ENCODE measurements at places on chromosomes 1 and 21.

DNA sequence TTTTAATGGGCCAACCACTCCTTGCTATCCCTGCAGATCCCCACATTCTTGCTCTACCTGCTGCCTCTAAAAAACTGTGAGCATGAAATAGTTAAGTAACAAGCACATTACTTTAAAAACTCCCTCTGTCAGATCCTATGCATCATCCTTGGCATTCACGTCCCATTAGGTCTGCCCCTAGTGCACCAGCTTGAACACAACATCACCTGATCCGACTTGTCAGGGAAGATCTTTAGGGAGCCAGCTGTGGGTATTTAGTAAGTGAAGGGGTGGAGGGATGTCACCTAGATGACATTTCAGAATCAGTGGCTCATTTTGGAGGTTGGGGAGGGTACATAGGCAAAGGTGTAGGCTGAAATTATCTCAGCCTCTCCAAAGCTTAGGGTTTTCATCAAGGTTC lies 33.5 kb downstream of the RXRG start:
- H3K27ac ChIP-seq, result no peak overlapping the region
- no peaks in the 10 kb centered on the region for H3K4me1 ChIP-seq
- no peak for DNase-seq
- no peak overlapping the region for H3K4me3 ChIP-seq
- no peaks in the 10 kb centered on the region for H3K27me3 ChIP-seq
- H3K36me3 ChIP-seq, result no peaks in the 10 kb centered on the region

DNA sequence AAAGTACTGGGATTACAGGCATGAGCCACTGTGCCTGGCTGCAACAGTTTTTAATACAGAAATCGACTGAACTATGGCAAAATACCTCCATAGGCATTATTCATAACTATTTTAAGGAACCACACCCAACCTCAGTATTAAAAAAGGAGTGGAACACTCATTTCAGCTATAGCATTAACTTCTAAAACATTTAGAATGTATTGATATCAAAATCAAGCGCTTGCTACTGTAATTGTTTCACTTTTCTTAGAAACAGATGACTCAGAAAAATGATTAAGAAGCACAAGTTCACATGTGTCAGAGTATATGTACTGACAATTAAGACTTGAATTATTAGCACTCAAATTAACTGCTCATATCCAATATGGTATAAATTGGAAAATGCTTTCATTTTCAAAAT lies 15.1 kb downstream of the AIDA start:
- H3K27ac ChIP-seq, result no peak overlapping the region
- peaks cover 4% of the 10 kb centered on the region for H3K4me1 ChIP-seq
- no peaks in the 10 kb centered on the region for H3K27me3 ChIP-seq
- no peak for DNase-seq

GRCh38 chr1:237324226-237324625 lies 282.2 kb downstream of the RYR2 start:
- no peak overlapping the region for H3K27ac ChIP-seq
- no peak overlapping the region for H3K4me3 ChIP-seq
- no peaks in the 10 kb centered on the region for H3K36me3 ChIP-seq

- H3K4me3 ChIP-seq, result no peak overlapping the region
- H3K36me3 ChIP-seq, result no peaks in the 10 kb centered on the region
- no peak for DNase-seq
- H3K27me3 ChIP-seq, result no peaks in the 10 kb centered on the region
- no peak overlapping the region for H3K27ac ChIP-seq
Observed at GRCh38 chr1:238115852-238116251, 225.1 kb upstream of the ZP4 start.

- no peak overlapping the region for H3K4me3 ChIP-seq
- H3K27me3 ChIP-seq, result no peaks in the 10 kb centered on the region
- DNase-seq, result peak; percentile 81
- peaks cover 8% of the 10 kb centered on the region for H3K4me1 ChIP-seq
- H3K36me3 ChIP-seq, result no peaks in the 10 kb centered on the region
- peak overlapping the region; percentile 74 for H3K27ac ChIP-seq
Observed at GRCh38 chr1:24391882-24392603, 21.5 kb downstream of the STPG1 start.

GRCh38 chr1:113255720-113256347 lies 134.5 kb upstream of the MAGI3 start:
- no peaks in the 10 kb centered on the region for H3K4me1 ChIP-seq
- H3K36me3 ChIP-seq, result no peaks in the 10 kb centered on the region
- no peak overlapping the region for H3K4me3 ChIP-seq
- H3K27ac ChIP-seq, result no peak overlapping the region
- H3K27me3 ChIP-seq, result peaks cover 3% of the 10 kb centered on the region

- H3K27ac ChIP-seq, result no peak overlapping the region
- no peak for DNase-seq
- no peak overlapping the region for H3K4me3 ChIP-seq
- no peaks in the 10 kb centered on the region for H3K27me3 ChIP-seq
- no peaks in the 10 kb centered on the region for H3K36me3 ChIP-seq
Observed at GRCh38 chr1:97864615-97865014, 56.2 kb downstream of the DPYD start.

DNA sequence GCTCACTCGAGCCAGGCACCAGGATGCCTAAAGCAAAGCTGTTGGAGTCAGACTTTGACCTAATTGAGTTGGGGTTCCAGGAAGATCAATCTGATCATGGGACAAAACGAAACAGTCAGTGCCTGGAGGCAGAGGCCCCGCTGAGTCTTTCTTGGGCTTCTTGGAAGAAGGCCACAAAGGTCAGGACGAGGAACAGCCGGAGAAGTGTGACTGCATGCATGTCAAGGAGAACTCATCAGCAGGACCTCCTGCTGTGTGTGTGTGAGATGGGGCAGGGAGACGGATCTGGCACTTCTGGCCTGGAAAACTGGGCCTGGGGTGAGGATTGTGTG lies 190.8 kb downstream of the CAMTA1 start:
- H3K27ac ChIP-seq, result no peak overlapping the region
- H3K27me3 ChIP-seq, result no peaks in the 10 kb centered on the region
- no peak for DNase-seq
- no peak overlapping the region for H3K4me3 ChIP-seq
- no peaks in the 10 kb centered on the region for H3K36me3 ChIP-seq

- no peaks in the 10 kb centered on the region for H3K27me3 ChIP-seq
- no peak overlapping the region for H3K27ac ChIP-seq
- no peaks in the 10 kb centered on the region for H3K4me1 ChIP-seq
- H3K36me3 ChIP-seq, result no peaks in the 10 kb centered on the region
- H3K4me3 ChIP-seq, result no peak overlapping the region
Observed at GRCh38 chr1:218942431-218942830, 231.2 kb upstream of the LYPLAL1 start.

- H3K4me1 ChIP-seq, result peaks cover 9% of the 10 kb centered on the region
- no peaks in the 10 kb centered on the region for H3K27me3 ChIP-seq
- no peak overlapping the region for H3K4me3 ChIP-seq
Observed at GRCh38 chr1:174991473-174991872, 8.3 kb upstream of the CACYBP start.

GRCh38 chr1:22196041-22196440 lies 53.1 kb upstream of the WNT4 start:
- no peak for DNase-seq
- H3K4me3 ChIP-seq, result no peak overlapping the region
- H3K4me1 ChIP-seq, result no peaks in the 10 kb centered on the region

- H3K27ac ChIP-seq, result no peak overlapping the region
- no peaks in the 10 kb centered on the region for H3K27me3 ChIP-seq
- H3K4me3 ChIP-seq, result no peak overlapping the region
- no peaks in the 10 kb centered on the region for H3K36me3 ChIP-seq
Observed at GRCh38 chr1:61427510-61427909, 297.4 kb downstream of the TM2D1 start.

DNA sequence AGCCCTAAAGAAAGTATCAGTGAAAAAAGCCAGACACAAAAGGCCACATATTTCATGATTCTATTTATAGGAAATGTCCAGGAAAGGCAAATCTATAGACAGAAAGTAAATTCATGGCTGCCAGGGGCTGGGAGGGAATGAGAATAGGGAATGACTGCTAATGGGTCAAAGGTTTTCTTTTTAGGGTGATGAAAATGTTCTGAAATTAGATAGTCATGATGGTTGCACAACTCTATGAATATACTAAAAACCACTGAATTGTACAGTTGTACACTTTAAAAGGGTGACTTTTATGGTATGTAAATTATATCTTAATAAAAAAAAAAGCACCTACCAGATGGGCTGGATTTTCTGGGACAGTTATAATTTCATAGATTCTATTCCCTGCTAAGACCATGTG lies 114.8 kb downstream of the CNIH3 start:
- H3K27me3 ChIP-seq, result no peaks in the 10 kb centered on the region
- no peaks in the 10 kb centered on the region for H3K36me3 ChIP-seq
- H3K4me3 ChIP-seq, result no peak overlapping the region

Data from natural killer cell (primary cell).